ENCODE measurements at places on chromosomes 13 and 19.

- DNase-seq: no peak
Measured at GRCh38 chr13:94129490-94129894, 350.0 kb downstream of the DCT start.

DNA sequence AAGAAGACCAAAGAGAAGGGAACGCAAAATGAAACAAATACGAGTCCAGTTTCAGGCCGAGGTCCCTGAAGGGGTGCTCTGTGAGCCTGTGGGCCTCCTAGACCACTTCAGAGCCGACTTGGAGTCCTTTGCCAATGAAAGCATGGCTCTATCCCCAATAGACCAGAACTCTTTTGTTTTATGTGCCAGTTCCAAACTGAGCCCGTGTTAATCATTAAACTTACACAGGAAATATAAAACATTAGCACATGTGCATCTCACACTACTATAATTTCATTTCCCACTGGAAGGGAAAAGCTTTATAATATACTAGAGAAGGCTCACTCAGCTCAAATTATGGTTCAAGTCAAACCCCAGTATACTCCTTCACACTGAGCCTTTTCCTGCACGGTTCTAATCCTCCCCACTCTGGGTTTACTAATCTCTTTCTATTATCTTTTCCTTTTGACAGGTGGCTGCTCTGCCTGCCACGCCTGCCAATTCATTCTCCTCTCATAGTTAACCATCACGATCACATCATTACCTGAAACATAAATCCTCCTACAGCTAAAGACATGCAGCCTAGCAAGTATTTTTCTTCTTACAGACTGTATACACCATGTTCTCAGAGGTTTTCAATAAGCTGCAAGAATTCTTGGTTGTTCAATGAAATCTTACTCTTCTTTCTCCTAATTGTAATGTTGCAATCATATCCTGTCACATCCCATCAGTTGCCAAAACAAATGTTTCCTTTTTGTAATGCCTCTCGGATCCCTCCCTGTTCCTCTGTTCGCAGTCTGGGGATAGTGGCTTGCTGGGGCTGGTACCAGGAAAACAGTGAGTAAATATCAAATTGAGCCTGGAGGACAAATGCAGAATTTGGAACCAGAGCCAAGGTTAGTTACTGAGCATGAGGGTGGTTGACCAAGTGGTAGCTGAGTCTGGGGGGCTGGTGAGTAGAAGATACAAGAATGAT, 18.8 kb upstream of the WASF3 start:
- DNase-seq: no peak

DNA sequence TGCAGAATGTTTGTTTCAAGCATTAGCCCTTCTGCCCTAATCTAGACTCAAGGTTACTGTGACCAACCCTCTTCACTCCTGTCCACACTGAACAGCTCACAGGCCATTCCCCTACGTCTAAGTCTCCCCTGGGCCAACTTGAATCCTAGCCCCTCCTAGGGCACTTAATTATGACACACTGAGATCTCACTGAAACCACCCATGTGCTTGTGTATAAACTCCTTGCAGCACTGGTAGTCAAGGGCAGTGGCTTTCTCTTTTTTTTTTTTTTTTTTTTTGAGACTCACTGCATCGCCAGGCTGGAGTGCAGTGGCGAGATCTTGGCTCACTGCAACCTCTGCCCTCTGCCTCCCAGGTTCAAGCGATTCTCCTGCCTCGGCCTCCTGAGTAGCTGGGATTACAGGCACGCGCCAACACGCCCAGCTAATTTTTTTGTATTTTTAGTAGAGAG, 1.9 kb upstream of the AKT2 start:
- no peak for DNase-seq

- no peak for DNase-seq
Measured at GRCh38 chr13:45482571-45483173, 17.9 kb downstream of the COG3 start.

- DNase-seq: no peak
Measured at GRCh38 chr19:11581740-11582139, 4.3 kb upstream of the ACP5 start.

DNA sequence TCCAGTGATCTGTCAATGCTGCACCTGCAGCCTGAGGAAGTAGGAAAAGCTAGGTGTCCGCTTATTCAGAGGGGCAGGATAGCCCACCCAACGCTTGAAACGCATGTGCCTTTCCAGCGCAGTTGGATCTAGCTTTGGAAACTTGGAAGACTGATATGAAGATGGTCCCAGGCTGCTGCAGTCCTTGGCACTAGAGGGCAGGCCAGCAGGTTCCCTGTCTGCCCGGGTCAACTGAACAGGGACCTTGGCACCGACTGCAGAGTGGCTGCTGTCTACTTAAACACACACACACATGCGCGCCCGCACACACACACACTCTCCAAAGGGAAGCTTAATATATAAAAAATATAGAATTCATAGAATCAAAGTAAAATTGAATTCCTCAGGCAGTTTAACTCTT, 100.0 kb downstream of the TSHZ3 start:
- DNase-seq: no peak

DNA sequence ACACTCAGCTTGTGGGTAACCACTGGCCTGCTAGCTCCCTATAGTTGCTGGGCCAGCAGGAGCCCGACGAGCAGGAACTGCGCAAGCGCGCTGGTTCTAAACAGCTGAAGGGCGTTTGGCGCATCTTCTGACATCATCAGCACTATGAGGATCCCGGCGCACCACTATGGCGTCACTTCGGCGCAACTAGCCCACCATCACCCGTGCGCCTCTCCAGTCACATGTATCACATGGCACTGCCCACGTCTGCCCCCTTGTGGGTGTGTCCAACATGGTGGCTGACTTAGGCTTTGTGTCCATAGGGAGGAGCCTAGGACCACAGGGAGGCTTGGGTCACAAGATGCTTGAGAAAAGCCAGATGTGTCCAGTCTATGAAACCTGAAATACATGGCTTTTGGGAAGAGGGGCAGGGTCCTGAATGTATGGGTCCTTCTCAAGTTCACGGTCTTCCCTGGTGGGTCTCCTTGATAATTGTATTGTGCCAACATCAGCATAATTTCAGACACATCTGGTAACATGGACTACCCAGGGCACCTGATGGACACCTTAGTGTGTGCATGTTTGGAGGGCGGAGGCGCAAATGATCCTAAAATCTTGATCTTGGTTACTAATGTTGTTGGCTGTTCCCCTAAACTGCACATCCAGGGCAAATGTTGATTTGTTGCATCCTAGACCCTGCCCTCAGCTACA, 18.0 kb downstream of the KLK4 start:
- DNase-seq: no peak

DNA sequence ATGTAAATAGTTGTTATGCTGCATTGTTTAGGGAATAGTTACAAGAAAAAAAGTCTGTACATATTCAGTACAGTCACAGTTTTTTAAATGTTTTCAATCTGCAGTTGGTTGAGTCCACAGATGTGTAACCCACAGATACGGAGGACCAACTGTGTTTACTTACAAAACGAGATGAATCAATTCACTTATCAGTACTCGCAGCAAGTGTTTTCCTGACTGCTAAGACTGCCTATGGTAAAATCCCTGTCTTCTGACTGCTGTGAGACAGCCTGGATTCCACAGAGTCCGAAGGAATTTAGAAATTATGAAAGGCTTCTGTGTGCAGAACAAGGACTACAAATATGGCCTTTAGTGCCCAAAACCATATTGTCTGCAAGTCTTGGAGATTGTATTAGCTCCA, 45.7 kb upstream of the C1QTNF9 start:
- no peak for DNase-seq

- DNase-seq: no peak
Measured at GRCh38 chr13:24033527-24034302, 126.8 kb upstream of the SPATA13 start.

DNA sequence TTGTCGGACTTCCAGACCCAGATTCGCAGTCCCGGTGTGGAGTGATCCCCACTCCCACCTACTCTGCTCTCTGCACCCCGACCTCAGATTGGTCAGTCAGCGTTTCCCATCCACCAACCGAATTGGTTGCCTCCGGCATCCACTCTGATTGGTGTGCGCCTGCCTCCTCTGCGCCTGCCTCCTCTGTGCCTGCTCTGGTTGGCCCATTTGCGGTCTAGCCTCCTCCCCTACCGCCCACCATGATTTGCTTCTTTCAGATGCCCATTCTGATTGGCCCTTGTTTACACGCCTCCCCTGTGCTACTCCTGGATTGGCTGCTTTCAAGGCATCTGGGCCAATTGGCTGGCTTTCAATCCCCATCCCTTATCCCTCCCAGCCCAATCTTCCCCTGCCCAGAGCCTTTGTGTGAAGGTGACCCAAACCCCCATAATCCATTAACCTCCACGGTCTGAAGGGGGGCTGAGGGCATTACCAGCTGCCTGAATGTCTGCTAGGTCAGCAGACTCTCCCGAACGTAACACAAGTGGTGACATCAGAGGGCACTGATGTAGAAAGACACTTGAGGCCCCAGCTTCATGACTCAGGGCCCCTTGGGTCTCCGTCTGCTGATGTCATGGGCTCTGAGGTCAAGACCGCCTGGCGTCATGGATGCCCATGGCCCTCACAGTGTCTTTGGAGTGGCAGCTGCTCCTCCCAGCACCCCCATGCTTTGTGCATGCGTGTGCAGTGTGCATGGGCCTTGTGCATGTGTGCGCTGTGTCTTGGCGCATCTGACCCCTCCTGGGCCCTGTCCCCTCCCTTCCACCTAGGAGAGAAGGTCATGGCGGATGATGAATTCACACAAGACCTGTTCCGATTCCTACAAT, 80.4 kb downstream of the MAP4K1 start:
- DNase-seq: no peak

DNA sequence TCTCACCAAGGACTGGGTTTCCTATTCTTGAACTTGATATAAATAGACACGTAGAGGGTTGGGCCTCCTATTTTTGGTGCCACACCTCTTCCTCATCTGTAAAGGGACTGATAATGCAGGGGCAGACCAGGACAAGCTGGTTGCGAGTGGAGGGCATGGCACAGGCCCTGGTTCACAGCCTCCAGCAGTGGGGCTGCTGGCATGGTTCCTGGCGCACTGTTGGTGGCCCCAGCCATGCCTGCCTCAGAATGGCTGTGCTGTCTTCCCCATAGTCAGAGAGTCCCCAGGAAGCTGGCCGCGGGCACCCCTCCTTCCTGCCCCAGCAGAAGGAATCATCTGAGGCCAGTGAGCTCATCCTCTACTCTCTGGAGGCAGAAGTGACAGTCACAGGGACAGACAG, 10.5 kb upstream of the OVOL3 start:
- DNase-seq: no peak

- DNase-seq: peak; percentile 76
Measured at GRCh38 chr19:10501971-10502523, 1.1 kb downstream of the KEAP1 start.

DNA sequence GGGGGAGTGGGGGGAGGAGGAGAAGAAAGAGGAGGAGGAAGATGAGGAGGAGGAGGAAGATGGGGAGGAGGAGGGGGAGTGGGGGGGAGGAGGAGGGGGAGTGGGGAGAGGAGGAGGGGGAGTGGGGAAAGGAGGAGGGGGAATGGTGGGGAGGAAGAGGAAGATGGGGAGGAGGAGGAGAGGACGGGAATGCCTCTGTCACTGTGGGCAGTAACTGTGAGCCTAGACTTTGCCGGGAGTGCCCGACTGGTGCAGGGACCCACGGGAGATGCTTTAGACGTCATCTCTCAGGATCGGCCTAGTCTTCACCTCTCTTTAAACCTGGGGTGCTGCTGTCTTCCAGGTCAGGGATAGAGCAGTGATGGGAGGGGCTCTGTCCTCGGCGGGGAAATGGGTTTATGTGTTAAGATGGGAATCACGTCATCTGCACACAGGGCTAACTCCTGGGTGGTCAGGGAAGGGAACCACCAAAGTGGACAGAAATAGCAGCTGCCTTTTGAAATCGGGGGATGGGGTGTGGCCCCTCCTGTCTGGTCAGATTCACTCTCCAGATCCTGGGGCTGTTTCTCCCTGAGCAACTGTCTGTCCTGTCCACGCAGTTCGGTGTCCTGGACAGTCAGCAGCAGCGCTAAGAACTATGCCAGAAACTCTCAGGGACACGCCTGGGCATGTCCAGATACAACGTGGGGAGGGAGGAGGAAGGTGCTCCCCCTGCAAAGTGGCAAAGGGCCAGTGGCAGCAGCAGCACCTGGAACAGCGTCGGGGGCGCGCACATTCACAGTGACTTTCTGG, 26.9 kb downstream of the GAS6 start:
- DNase-seq: no peak

- no peak for DNase-seq
Measured at GRCh38 chr13:94454334-94454733, 25.1 kb downstream of the DCT start.

DNA sequence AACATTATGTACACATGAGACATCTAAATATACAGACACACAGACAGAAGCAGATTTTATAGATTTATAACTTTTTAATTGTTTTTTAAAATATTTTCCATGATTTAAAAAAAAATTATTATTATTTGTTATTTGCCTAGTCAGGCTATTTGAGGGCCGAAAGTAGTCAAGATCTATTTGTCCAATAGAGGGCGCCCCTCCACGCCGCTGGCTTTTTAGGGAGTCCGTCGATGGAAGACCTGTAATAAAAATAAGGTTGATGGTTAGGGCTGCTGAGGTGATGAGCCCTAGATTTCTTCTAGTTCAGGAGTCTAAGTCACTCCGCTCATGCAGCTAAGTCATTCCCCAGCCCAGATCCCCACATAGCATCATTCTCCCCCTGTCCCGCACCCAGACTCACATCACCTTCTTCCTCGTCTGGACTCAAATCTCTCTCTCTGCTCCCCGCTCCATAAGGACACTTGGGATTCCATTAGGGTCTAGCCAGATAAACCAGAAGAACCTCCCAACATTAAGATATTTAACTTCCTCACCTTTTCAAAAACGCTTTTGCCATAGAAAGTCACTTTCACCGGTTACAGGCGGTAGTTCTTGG, 33.9 kb upstream of the CEACAM21 start:
- no peak for DNase-seq

DNA sequence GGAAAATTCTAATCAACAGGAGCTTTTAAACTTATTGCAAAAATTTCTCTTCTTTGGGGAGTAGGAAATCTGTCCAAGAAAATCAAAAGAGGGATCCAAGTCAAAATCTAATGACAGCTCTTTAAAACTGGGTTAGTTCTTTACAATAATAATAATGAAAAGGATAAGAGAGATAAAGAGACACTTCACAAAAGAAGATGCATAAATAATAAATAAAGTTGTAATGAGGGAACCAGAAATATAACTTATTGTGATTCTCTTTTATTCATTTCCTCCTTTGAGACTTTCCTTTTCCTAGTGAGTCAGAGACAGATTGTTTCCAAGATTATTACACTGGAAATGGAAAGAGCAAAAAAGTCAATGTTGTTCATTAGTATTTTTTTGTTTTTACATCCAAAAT, 1029.3 kb downstream of the PCDH17 start:
- no peak for DNase-seq

Data from nucleus accumbens (tissue), 56 donors.